Stimulated activated CD8-positive, alpha-beta memory T cell treated with anti-CD3 and anti-CD28 coated beads, Interleukin-7, amount 100 ng/mL, for 1 hour (primary cell): ENCODE measurements at places on chromosomes 1 and 21.

- DNase-seq = no peak
Observed at GRCh38 chr1:175665616-175666015, 77.8 kb downstream of the TNR start.

GRCh38 chr1:243390162-243390791 is 134.4 kb downstream of the SDCCAG8 start:
- DNase-seq = no peak

DNA sequence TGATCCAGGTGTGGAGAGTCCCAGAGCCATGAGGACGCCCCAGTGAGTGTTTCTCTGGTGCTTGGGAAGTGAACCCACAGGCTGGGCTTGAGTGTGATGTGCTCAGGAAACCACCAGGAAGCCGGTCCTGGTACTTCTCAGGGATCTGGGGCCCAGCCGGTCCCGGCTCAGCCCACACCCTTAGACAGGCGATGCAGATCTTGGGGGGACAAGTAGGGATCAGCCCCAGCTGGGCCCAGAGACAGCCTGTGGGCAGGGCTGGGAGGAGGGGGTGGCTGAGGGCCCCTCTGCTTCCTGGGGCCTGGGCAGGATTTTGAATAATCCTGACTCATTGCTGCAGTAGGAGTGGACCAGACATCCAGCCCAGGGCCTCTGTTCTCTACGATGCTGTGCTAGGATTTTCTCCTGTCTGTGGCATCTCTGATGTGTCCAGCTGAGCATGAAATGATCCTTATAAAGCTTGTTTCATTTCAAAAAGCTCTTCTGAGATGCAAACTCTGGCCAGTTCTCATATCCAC is 698.0 kb downstream of the PTPRU start:
- DNase-seq = no peak

DNA sequence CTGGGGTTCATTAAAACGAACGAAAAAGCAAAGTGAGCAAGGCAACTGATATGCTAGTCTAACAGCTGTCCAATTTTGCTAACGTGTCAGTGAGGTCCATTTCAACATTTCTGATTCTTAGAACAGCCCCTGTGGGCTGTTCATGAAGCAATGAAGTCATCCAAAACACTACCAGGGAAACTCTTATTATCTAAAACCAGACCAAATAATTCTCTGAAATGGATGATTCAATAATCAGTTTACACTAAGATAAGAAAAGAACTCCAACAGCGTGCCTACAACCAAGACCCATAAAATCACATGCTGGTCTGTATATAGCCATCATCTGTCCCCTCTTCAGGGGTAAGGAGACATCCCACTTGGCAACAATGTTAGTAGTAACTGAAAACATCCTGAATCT is 122.7 kb downstream of the TGFBR3 start:
- DNase-seq = no peak

GRCh38 chr1:15749399-15750291 is 7.3 kb downstream of the TMEM82 start:
- DNase-seq = no peak

DNA sequence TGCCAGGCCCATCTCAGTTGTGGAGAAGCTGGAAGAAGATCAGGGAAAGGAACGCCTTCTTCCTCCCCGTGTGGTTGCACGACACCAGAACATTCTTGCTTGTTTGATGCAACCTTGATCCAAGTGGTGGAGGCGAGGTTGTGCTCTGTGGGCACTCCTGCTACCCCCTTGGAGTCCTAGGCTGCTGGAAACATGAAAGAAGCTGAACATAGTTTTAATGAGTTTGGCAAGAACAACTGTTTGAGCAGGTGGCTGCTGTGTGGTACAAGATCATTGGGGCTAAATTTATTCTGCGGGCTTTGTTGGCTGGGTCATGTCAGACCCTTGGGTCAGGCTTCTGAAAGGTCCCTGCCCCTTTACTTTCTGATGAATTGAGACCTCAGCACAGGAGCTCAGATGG is 5.9 kb downstream of the KAZN start:
- no peak for DNase-seq
